ENCODE measurements at places on chromosomes 6 and 20.

- no peak for DNase-seq
These were observed 197.9 kb upstream of the KCNK16 start for GRCh38 chr6:39520411-39520810.

DNA sequence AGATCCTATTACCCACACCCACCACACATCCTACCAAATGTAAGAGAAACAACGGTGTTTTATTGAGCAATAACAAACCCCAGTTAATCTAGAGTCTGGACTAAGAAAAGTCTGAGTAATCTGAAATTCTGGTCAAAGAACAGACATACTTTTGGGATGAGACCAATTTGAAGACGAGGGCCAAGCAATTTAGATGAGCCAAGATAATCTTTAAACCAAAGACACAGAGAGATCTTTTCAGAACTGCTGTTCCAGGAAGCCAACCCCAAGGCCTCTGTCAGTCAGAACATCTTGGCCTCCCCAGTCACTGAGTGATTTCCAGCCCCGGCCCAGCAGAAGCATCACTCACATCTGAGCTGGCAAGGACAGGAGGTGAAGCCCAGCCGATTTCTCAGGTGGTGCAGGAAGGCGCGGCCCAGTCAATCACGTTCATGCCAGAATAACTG is 118.5 kb upstream of the SYNDIG1 start:
- DNase-seq = no peak

- no peak for DNase-seq
These were observed 31.3 kb upstream of the BMP2 start for GRCh38 chr20:6735942-6736845.

GRCh38 chr20:53097371-53097770 is 125.2 kb downstream of the TSHZ2 start:
- DNase-seq = no peak

DNA sequence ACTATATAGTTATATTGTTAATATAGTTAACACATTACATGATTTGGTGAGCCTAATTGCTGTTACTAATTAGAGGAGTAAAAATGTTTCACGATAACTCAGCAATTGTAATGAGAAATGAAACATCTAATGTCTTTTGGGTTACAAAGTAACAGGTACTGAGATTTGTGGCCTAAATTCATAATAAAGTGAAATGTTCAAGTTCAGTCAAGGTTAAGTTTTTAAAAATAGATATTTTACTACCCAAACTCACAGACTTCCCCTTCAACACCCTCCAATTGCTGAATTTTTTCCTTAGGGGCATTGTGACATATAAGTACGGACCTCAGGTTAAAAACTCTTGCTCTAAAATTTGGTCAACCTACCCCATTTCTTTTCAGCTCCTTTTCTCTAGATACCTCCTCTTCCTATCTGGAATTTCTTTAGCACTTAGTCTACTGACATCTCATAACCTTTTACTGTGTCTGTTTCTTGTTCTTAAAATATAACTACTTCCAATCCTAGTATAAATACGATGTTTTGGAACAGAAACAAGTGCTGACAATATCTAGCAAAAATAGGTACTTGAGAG is 112.3 kb upstream of the PRSS16 start:
- DNase-seq = no peak

DNA sequence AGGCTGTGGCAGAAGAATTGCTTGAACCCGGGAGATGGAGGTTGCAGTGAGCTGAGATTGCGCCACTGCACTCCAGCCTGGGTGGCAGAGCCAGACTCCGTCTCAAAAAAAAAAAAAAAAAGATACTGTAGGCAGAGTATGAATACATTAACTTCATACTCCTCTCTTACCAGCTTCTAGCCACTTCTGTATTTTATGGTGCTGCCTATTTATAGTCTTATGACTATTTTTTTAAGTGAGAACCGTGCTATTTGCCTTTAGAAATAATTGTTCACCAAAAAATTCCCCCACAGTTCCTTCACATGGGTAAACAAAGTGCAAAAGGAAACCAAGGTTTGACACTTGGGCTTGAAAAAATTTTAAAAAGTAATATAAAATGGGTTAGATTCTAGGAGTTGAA is 1.5 kb upstream of the SNRNP48 start:
- no peak for DNase-seq

DNA sequence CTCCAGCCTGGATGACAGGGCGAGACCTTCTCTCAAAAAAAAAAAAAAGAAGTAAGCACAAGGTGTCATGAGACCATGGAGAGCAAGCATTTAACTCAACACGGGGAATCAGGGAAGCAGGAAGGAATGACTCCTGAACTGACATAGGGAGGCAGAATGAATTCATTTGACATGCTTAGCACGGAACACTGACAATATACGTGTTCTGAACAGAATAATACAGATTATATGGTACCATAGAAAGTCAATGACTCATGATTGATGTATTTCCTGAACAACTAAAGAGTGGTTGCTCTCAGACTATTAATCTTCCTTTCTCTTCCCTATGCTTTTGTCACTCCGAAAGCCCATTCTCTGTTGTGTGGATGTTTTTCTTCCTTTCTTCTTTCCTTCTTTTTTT is 20.7 kb upstream of the ASIP start:
- no peak for DNase-seq

GRCh38 chr6:7781240-7781639 is 55.3 kb downstream of the BMP6 start:
- DNase-seq = no peak

DNA sequence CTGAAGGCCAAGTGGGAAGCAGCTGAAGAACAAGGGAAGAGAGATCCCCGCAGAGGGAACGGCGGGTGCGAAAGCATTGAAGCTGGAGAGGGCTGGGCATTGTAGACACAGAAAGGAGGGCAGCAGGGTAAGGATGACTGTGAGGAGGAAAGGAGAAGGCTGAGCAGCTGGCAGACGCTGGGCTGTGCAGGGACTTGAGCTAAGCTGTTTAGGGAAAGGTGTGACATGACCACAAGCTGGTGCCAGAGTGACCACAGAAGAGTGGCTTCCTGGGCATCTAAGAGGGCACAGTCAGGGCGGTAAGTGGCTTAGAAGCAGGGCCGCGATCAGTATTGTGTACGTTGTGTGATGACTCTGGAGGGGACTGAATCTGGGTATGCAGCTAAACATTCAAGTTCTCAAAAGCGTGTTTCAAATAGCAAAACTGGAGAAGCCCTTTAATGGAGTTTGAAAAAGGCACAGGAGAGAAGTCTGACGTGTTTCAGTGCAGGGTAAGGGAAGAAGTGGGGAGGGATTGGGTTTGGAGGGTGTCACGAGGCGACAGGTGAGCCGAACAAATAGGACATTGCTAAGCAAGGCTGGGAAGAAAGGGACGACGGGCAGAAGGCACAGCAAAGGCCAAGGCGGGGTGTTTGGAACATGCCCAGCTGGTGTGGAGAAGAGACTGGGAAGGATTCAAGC is 46.1 kb upstream of the ARFGEF2 start:
- no peak for DNase-seq

DNA sequence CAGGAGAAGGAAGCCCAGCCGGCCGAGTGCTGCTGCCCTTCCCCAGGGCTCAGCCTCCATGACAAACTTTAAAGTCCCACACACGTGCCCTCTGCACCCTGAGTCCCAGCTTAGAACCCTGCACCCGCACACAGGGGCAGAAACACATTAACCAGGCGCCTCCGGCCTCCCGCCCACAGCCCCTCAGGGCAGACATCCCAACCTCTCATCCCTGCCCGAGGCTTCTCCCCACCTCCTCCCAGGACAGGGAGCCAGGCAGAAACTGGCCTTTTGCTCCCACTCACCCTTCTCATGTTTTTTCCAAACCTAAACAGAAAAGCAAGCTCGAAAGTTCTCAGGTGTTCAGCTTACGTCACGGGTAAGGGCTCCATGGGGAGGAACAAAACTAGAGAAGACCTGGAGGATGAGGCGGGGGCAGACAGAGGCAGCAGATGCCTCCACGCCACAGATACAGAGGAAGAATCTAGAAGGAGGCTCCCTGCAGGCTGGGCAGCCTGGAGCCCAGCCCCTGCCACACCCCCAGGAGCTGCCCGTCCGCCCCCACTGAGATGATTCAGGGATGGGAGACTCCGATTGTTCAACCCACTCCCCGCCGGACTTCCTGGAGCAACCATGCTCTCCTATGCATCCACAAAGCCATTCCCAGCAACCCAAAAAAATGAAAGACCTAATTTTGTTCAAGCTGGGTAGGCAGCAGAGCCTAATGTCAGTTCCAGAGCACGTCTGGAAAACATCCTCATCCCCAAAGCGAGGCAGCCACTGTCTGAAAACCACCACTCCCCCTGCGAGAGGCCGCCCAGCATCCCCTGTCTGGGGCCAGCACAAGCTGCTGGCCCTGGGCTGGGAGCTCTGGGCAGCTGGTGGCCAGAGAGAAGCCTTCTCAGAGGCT is 8.8 kb downstream of the KCNQ2 start:
- no peak for DNase-seq

DNA sequence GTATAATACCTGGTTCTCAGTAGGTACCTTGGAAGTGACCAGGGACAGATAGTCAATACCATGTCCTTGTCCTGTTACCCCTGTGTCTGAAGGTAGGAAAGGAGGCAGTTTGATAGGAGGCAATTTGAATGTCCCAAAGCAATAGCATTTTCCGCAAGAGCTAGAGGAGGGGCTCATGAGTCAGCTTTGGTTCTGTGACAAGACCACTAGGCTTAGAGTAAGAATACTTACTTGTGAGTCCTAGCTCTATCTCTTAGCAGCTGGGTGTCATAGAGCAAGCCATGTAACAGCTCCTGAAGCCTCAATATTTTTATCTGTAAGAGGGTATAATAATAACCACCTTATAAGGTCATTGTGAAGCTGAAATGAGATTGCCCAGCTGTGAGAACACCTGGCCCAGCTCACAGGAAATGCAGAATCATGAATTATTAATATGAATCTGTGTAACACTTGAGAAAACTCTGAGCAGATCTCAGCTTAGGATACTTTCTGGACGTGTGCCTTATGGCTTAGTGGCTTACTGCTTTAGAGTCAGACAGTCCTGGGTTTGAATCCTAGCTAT is 58.6 kb downstream of the DAAM2 start:
- DNase-seq = no peak

- no peak for DNase-seq
These were observed 94.2 kb upstream of the FLRT3 start for GRCh38 chr20:14431568-14431967.

- DNase-seq = no peak
These were observed 5.3 kb downstream of the PGC start for GRCh38 chr6:41741625-41742490.

GRCh38 chr20:58330687-58331086 is 21.2 kb downstream of the RAB22A start:
- no peak for DNase-seq

GRCh38 chr6:8139451-8139850 is 37.1 kb upstream of the EEF1E1 start:
- DNase-seq = no peak

DNA sequence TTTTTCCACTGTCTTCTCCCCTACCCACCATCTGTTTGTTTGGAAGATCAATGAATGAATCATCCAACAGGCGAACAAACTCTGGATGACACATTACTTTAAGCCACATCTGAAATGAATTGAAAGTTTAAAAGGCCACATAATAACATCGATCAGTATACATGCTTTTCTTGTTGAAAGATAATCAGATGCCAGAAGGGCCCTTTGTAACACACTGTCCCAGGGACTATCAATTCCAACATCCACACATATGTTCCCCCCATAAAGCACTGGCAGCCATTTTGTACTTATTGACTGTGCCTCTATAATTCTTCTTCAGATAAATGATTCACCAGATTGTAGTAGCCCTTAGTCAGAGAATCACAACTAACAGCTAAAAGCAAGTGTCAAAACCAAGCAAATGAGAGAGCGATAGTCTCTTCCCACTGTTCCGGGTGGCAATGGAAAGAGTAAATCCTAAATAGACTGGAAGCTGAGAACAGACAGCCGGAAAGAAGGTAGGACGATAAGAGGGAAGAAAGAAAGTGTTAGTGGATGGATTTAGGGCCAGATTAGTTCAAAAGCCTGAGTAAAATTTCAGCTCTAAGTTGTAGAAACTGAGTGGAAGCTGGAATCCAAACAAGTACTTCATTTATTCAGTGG is 184.9 kb upstream of the TENT5A start:
- DNase-seq = no peak

GRCh38 chr6:125201961-125202729 is 48.6 kb downstream of the TPD52L1 start:
- peak; percentile 91 for DNase-seq

- peak; percentile 31 for DNase-seq
These were observed 7.2 kb downstream of the ADGRF1 start for GRCh38 chr6:47034926-47035325.

DNA sequence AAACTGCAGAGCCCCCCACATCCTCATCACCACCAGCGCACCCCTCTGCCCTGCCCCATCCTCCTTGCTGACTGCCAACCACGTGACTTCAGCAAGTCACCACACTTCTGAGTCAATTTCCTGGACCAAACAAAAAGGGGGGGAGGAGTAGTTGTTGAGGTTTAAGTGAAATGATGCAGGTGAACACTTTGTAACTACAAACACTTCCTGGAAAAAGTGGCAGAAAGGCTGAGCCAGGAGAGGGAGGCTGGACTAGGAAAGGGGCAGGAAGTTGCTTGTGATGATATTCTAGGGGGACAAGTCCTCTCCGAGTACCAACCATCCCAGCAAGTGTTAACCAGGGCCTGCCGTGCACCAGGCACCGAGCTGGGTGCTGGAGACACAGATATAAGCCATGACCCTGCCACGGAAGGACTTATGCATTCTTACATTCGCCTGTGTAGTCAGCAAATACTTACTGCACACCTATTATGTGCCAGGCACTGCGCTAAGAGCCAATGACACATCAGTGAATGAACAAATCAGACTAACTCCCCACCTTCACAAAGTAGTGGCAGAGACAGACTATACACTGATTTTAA is 67.3 kb downstream of the PREX1 start:
- no peak for DNase-seq

- no peak for DNase-seq
These were observed 284.2 kb upstream of the SGK1 start for GRCh38 chr6:134602123-134602522.

DNA sequence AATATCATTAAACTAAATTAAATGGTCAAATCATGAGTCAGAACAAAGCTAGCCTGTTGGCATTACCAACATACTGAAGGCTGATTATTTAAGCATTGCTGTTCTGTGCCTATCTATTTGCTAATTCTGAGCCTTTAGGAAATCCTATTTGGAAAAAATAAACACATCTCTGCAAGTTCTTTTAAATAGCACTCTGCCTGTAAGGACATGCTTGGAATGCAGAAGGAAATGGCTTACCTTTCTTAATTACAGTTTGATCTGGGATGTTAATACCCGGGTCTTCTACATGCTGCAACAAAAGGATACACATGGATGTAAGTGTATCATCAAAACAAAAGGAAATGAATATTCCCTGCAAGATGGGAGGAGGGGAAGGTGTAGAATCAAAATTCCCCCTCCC is 8.3 kb downstream of the TFAP2A start:
- DNase-seq = no peak

DNA sequence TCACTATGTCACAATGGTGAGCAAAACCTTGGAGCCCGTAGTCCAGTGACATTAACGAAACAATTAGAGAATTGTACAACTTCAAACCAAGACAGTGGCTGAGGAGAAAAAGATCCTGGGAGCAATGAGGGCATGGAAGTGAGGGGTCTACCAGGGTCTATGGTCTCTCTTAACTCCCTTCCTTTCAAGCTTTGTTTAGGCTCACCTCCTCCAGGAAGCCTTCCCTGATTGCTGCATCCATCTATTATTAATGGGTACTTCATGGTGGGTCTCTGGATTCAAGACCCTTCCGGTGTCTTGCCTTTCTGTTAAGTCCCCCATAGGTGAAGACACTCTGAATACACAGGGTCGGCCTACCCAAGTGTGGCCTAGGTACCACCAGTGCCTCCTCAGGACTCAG is 38.1 kb upstream of the MLN start:
- no peak for DNase-seq

Data from T47D (cell line).